ENCODE measurements at places on chromosomes 16 and 17.
A peak's percentile ranks its signal among the peaks of the same experiment; 100 is the strongest.

GRCh38 chr16:14004729-14005315 lies 66.3 kb upstream of the MRTFB start:
- no peak for DNase-seq

DNA sequence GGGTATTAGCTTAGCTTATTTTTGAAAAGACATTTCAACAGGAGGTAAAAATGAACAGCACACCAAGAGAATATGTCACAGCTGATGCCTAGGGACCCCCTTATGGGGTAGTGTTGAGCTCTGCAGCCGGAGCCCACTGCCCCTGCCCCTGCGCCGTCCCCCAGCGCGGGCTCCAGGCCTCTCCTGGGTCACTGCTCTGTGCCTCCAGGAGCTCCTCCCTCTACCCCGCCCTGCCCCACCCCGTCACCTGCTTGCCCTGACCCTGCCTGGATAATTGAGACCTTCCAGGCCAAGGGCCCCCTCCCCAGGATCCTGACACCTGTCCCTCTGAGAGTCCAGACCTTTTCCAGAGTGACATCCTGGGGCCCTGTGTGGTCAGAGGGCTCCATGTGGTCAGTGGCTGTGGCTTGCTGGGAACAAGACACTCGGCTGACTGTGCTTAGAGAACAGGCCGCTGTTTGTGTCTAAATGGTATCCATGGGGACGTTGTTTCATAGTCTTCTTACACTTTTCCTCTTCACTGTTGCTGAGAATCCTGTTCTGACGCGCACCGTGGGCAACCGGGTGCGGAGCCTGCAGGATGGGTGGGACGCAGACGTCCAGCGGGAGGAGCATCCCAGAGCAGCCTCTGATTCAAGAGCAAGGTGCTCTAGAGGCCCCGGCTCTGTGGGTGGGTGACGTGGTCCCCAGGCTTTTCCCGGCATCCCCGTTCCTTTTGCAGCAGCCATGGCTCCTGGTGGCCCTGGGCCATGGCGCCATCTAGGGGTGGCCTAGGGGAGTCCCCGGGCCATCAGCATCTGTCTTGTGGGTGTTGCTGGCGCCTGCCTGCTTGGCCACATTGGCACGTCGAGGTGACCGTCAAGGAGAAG lies 20.0 kb upstream of the WFIKKN1 start:
- DNase-seq: peak; percentile 31

DNA sequence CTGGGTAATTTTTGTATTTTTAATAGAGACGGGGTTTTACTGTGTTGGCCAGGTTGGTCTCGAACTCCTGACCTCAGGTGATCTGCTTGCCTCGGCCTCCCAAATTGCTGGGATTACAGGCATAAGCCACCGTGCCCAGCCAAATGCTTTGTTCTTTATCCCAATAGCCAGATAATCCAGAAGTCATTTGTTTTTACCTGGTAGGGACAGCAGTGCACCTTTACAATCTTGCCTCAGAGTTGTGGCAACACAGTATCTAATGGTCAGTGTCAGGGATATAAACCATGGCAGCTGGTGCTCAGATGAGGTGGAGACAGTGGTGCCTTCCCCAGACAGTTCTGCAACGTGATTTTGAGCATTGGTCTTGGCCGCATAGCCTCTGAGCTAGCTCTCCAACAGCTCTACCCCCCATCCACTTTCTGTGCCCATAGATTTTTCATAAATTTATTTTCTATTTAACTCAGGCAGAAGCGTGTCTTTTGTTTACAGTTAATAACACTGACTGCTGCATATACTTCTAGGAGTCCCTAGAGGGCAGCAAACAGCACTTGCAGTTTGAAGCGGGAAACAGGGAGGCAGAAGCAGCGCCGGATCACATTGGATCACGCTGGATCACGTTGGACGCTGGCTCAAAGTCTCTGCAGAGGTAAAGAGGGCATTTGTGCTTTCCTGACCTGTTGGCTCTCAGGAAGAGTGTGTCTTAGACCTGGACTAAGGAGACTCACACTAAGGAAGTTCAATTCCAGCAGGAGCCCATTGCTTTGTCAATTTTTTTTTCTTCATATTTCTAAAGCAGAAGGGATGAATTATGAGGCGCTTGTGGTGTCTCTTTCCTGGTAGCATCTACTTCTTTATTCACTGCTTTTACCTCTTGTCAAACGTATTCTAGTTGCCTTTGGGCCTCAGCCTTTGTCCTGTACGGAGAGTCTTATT lies 5.1 kb upstream of the GGT6 start:
- DNase-seq: no peak

DNA sequence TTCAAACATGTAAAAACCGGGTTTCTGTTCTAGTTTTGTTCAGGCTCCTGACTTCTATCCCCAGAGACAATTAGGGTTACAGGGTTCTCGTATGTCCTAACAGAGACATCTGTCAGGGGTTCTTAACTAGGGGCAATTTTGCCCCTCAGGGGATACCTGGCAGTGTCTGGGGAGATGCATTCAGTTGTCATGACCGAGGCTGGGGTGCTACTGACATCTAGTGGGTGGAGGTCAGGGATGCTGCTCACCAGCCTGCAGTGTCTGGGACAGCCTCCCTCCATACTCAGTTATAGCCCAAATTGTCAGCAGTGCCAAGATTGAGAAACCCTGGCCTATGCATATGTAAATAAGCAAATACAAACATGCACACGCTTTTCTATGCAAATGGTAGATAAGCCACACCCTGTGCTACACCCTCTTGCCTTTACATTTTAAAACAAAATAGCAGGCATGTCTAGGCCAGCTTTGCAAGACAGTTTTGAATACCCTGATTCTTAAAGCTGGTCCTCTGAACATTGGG lies 37.4 kb downstream of the CLEC16A start:
- no peak for DNase-seq

DNA sequence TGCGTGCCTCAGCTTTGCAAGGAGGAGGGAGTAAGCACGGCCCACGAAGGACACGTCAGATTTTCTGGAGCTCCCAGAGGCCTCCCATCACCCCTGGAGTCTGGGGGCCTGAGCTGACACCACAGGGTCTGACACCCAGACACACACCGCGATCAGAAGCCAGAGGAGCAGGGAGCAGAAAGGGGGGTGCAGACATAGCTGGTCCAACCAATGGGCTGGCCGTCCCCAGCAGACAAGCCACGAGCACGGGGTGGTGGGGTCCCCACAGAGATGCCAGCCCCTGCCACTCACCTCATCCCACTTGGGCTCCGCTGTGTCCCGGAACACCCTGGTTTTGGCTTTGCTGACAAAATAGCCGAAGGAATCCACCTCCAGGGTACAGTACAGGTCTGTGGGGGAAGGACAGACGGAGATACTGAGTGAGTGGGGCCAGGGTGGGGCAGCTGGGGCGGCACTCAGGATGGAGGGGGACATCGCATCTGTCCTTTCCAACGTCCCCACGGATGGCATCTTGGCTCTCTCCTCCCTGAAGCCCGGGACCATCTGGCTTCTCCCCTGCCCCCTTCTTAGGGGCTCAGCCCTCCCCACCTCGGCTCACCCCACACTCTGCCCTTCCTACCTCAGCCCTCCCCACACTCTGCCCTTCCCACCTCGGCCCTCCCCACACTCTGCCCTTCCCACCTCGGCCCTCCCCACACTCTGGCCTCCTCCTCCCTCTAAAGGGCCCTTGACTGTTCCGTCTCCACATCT lies 53.5 kb downstream of the TIMM22 start:
- DNase-seq: no peak

DNA sequence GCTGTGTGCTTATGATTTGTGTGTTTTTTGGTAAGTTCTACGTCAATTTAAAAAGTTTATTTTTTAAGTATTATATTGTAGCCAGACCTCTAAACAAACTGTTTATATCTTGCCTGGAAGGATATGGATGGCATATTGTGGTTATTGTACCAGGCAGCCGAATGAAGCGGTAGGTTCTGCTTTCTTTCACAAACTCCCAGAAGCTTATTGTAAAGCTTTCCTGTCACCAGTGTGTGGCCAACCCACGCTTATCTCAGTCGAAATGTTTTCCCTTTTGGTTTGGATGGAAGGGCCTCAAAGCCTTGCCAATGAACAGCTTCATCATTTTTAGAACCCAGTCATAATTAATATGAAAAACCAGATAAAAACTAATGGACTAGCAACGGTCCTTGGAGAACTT lies 53.1 kb downstream of the CYB5B start:
- no peak for DNase-seq

DNA sequence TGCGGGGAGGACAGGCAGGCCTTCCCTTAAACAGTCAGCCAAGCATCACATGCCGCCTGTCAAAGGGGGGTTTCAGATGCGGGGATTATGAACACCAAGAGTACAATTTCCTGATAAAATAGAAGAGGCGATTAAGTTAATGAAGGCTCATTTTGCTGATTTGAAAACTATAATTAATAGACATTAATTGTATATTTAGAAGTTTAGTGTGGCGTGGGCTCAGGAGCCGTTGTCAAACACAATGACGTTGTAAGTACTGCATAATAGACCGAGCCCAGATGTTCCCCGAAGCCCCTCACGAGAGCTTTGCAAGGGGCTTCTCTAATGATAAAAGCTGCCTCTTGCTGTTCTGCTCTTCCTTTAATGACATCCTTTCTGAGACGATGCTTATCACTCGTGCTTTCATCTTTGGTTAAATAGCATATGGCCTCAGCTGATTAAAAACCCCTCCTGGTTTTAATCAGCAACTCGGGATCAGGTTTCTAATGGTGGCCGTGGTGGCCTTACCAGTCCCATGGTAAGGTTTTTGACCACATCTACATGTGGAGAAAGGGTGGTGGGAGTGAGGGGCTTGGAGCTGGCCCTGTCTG lies 28.2 kb downstream of the SNX20 start:
- DNase-seq: no peak

DNA sequence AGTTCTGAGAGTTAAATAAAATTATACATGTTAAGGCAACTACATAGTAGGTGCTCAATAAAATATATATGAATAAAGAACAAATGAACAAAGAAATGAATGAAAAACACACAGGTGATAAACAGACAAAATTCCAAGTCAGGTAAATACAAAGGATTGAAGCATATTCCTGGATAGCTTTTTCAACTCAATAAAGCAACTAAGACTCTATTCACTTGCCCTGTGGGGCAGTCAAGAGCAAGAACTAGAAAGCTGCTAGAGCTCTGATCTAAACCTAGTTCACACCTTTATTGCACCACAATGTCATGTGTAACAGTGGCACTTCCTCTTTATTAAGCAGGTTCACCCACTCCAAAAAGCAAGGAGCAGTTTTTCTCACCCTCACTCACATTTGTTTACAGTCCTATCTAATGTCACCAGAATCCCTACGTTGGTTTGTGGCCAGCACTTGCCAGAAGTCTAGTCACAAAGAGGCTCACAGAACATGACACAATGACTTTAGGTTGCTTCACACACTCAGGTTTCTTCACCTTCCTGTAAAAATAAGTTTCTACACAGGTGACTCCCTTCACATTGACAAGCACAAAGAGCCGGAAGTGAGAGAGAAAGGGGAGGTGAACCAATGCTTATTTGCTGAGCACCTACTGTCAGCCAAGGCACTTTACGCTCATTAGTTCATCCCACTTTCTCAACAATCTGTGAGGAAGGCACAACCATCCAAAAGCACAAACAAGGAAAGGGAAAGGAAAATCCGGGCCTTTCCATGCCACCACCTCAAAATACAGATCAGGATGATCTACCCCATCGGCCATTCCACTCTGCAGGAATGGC lies 70.8 kb downstream of the XPO6 start:
- peak; percentile 35 for DNase-seq

GRCh38 chr16:22214889-22215288 lies 8.8 kb downstream of the EEF2K start:
- no peak for DNase-seq

GRCh38 chr16:23420011-23420410 lies 33.0 kb downstream of the COG7 start:
- no peak for DNase-seq
